Effector CD8-positive, alpha-beta T cell (primary cell): ENCODE measurements at places on chromosomes 6 and 20.

GRCh38 chr6:45001663-45002062 lies 326.5 kb upstream of the RUNX2 start:
- no peak for DNase-seq

DNA sequence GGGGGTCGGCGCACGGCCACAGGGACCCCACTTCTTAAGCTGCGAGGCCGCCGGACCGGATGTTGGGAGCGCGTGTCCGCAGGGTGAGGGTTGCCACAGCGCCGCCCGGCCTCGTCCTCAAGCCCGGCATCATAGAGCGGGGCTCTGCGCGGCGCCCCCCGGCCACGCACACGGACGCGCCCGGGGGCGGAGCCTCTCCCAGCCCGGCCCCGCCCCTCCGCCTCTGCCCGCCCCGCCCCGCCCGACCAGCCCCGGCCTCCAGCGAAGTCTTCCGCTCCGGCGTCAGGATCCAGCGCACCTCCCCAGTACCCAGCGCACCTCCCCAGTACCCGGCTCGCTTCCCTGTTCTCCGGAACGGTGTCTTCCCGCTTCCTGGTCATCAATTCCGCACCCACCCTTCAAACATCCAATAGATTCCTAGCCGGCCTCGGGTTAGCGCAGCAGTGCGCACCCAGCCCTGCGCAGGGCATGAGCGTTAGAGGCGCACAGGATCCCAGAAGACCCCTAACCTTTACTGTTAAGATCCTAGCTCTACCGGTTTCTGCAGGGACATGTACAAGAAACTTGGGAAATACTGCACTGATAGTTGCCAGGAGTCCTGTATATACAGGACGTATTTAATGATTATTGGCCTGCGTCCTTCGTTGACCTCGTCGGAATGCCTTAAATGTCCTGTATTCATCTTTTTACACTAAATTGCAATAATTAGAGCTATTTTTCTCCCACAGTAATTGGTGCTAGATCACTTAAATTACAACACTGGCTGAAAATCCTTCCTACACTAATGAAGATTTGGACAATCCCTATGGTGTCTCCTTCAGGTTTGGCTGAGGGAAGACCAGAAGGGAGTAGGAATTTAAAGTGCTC lies 535 bp upstream of the DNAAF9 start:
- peak; percentile 64 for DNase-seq

- DNase-seq = no peak
Observed at GRCh38 chr6:25035174-25035511, 99.4 kb upstream of the RIPOR2 start.

DNA sequence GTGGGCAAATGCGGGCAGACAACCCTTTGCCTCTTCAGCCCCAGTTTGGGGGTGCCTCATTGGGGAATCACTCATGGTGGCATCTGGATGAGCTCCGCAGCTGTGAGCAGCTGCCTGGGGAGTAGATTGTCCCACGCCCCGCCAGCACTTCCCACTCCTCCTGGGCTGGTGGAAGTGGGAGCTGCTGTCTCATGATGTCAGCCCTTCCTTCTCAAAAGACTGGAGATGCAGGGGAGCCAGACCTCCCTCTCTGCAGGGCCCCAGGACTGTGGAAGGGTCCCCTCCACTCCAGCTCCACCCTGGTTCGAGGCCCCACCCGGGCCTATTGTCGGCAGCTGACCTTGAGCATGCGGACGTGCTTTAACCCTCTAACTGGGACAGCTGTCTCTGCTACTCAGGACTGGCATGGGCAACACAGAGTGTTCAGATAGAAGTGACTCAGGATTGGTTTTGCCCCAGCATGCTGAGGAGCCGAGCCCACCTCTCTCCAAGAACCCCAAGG lies 2.0 kb downstream of the UNC93A start:
- no peak for DNase-seq

- DNase-seq = no peak
Observed at GRCh38 chr6:22804620-22805261, 235.4 kb downstream of the HDGFL1 start.

- DNase-seq = no peak
Observed at GRCh38 chr6:53702316-53702715, 36.8 kb upstream of the KLHL31 start.

DNA sequence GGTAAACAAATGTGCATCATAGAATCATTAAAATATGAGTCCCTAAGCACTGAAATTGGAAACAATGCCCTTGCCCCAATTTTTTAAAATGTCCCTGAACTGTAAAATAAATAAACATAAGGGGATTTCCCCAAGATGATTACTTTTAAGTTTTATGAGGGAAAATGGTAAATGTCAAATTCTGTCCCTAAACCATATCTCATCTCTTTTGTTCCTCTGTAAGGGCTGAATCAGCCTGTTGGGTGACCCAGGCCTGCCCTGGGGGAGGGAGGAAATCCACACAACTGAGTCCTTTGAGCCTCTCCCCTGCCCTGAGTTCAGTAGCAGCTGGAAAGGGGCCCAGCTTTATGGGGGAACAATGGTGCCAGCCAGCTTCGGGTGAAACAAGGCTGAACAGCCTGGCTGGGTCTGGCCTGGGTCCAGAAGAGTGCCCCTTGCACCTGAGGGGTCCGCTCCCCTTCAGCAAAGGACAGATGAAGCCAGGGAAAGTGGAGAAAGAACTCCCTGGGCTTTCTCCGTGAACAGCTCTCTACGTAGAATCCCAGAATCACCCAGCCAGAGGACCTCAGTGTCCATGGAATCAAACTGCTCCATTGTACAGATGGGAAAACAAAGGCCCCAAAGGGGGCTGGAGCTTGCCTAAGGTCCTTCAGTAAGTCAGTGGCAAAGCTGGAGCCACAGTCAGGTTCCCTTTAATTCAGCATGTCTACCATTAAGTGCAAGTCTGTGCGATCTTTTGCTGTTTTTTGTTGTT lies 28.2 kb upstream of the ITCH start:
- DNase-seq = no peak

GRCh38 chr6:13617066-13617465 lies 1.9 kb downstream of the NOL7 start:
- DNase-seq = no peak

- no peak for DNase-seq
Observed at GRCh38 chr20:5968462-5968861, 18.0 kb downstream of the MCM8 start.

GRCh38 chr20:49505518-49505917 lies 23.1 kb upstream of the KCNB1 start:
- DNase-seq = no peak

- DNase-seq = no peak
Observed at GRCh38 chr6:137217801-137218472, 1.2 kb downstream of the IFNGR1 start.

- DNase-seq = no peak
Observed at GRCh38 chr6:150691463-150691862, 91.8 kb downstream of the PLEKHG1 start.

- DNase-seq = no peak
Observed at GRCh38 chr6:29728173-29728874, 5.1 kb downstream of the HLA-F start.

DNA sequence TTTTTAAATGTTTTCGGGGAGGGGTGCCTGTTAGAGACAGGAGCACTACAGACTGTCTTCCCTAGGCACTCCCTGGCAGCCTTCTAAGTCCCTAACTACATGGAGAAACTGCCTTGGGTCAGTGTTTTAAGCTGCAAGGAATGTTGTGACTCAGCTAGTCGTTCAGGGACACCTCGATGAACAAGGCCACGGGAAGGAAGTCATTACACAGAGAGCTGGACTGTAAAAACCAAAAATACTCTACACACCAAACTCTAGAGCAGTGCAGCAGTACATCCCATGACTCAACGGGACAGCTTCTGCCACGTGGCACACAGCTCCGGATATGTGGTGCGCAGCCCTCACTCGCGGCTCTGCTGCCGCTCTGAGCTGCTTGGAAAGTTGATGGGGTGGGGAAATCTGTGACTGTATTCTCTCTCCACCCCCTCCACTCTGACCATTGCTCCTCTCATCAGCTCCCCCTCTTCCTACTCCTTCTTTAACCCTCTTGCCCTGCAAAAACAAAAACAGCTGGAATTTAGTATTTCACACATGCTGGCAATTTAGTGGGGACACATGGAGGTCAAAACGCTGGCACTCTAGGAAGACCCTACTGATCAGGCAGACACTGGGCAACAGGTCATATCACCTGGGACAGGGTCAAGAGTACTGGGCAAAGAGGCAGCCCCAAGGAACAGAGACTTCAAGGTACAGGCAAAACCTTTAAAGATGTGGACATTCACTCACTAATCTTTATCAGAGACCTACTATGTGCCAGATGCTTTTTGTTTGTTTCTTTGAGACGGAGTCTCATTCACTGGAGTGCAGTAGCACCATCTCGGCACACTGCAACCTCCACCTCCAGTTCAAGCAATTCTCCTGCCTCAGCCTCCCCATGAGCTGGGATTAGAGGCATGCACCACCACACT lies 10.9 kb upstream of the LPIN3 start:
- DNase-seq = no peak

- no peak for DNase-seq
Observed at GRCh38 chr20:16107172-16107870, 465.9 kb downstream of the KIF16B start.
